Posterior vena cava (tissue), 2 donors: ENCODE measurements at places on chromosomes 1 and 21. TPM values are rescaled to one million over a fixed set of nuclear protein-coding genes. Genes with fewer than 3 reads are reported as not detected.

DNA sequence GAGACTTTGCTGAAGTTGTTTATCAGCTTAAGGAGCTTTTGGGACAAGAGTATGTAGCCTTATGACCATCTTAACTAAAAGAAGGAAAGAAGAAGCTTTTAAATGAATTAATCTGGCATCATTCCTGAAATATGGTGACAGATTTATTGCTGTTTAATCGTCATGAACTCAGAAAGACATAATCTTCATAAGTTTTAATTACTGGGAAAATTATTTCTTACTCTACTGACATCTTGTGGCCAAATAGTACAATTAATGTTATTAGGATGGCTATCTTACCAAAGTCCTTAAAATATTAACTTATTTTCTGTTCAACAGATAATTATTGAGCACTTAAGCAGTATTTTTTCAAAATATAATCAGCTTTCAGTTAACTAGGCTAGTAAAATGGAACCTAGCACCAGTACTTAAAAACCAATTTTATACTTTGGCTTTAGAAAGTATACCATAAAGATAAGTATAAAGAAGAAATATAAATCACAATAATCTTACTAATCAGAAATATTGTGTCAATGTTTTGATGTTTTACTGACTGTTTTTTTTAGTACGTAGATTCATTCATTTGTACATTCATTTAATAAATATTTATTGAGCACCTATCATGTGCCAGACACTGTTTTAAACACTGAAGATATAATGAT, 34.7 kb upstream of the GPR25 start:
- DNase-seq: no peak

GRCh38 chr1:201036188-201036842, 12.8 kb upstream of the KIF21B start:
- DNase-seq: no peak

Gene FAM3B
- 1.1 TPM for total RNA-seq

Gene USF1
- 40.0 TPM for total RNA-seq

Gene DNAH14
- total RNA-seq: 3.1 TPM

GRCh38 chr1:161491472-161491871, 13.8 kb upstream of the FCGR2A start:
- no peak for DNase-seq

DNA sequence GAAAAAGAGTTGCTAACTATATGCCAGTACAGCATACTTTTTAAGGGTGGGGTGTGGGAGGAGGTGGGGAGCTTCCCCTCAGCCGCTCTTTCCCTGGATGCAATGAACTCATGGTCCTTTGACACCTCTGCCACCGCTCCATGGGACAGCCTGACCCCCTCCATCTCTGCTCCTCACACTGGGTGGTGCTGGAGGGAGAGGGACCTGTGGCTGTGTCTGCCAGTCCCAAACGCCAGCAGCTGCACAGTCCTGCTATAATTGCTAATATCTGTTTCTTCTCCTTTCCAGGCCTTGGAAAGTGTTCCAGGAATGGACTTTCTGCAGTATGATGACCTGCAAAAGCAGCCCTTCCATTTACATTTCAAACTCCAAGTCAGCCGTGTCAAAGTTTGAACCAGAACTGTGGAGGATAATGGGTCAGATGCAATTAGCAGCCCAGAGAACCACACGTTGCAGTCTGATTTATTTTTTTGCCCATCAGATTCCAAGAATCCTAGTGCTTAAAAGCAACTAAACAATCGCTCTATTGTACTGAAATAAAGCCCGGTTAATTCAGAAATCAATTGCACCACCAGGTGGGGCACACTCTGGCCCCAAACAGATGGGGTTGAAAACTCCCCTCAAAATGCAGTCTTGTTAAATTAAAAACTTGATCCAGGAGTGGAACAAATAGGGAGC, 160.7 kb upstream of the LMO4 start:
- DNase-seq: no peak

DNA sequence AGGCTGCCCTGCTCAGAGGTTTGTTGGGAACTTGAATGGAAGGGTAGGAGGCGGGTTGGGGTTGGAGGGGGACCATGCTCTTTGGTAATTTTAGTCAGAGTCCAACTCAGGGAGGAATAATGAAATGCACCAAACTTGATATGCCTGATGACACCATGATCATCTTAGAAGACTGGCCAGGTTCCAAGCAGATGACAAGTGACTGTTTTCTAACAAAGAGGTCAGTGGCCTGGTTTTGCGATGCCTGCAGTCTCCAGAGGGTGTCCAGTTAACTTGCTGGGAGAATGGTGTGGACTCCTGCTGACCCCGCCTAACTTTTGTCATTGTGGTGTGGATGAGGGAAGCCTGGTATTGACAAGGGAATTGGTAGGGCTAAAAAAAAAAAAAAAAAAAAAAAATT, 12.4 kb downstream of the VANGL1 start:
- DNase-seq: no peak

Gene TSPAN1
- total RNA-seq: 1.6 TPM

DNA sequence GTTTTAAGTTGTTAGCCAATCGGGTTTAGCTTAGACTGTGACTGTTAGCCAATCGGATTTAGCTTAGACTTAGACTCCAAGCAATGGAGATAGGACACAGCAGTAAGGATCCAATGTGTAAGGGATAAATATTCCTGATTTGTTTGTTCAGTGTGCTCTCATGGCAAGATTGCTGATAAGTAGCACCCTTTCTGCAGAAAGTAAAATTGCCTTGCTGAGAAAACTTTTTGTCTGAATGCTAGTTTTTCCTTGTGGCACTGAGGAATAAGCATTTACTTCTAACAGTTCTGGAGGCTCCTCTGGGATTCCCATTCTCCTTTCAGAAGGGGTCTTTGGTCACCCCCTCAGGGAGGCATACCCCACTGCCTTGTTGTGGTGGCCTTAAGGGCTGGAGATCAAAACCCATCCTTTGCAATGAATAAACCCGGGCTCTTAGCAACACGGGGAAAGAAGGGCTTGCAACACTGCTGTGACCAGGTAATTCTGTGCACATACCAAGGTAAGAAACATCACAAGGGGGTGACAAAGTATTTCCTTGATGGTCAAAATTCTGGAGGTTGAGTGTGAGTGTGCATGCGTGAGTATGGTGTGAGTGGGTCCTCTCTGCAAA, 45.4 kb downstream of the SERINC2 start:
- DNase-seq: no peak

GRCh38 chr21:15682977-15683376, 46.8 kb upstream of the USP25 start:
- DNase-seq: no peak

GRCh38 chr1:197776351-197777105, 1.2 kb upstream of the DENND1B start:
- no peak for DNase-seq

- DNase-seq: no peak
Observed at GRCh38 chr1:36304521-36304920, 1.6 kb upstream of the SH3D21 start.

DNA sequence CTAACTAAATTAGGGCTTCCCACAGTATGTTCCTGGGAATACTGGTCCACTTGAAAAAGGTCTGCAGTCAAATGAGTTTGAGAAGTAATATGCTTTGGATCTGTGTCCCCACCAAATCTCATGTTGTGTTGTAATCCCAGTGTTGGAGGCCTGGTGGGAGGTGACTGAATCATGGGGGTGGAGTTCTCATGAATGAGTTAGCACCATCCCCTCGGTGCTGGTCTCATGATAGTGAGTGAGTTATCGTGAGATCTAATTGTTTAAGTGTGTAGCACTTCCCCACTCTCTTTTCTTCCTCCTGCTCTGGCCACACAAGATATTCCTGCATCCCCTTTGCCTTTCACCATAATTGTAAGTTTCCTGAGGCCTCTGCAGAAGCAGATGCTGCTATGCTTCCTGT, 16.9 kb upstream of the DMRTB1 start:
- DNase-seq: no peak

GRCh38 chr1:180255536-180256340, 25.7 kb downstream of the LHX4 start:
- DNase-seq: peak; percentile 53

- no peak for DNase-seq
Observed at GRCh38 chr1:21264898-21265297, 25.4 kb downstream of the ECE1 start.

Gene SPRR2F
- total RNA-seq: 1.9 TPM
